Glutamatergic neuron (in vitro differentiated cells): ENCODE measurements at places on chromosomes 12 and 14. TPM values are rescaled to one million over a fixed set of nuclear protein-coding genes. Genes with fewer than 3 reads are reported as not detected.

RNASE3 gene
- total RNA-seq = not detected

DBX2 gene
- not detected for total RNA-seq

TMEM132D gene
- total RNA-seq = 16.5 TPM

APOF gene
- total RNA-seq = not detected

RPL10L gene
- total RNA-seq = not detected

KLHL28 gene
- 25.4 TPM for total RNA-seq

GON7 gene
- total RNA-seq = 6.5 TPM

ACOT6 gene
- total RNA-seq = not detected

SLC5A8 gene
- total RNA-seq = not detected

MAP1LC3B2 gene
- total RNA-seq = 4.4 TPM

KRT74 gene
- not detected for total RNA-seq

DNA sequence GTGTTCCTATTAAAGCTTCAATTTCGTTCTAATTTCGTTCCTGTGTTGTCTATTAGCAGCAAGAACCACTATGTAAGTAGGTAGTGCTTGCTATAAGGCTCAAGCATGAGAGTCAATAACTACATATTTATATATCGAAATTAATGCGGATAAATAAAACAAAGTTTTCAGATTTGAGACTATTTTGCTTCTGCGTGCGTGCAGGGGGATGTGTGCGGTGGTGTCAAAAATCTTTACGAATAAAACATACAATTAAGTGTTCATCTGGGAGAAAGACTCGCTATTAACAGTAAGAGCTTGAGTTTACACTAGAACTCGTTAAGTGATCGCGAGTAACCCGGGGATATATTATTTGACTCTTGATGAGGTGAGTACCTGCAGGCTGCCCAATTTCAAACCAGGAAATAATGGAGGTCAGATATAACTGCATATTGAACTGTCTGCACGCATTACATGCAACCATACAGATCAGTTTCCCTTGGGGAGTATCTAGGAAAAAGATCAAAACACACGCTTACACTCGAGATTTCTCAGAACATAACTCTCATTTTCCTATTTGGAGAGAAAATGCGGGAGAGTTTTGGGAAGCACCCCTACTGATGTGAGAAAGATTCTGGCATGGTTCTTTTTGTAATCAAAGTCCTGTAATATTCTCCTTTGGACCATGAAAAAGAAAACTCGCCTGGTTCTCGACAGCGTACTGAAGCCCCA is 813 bp downstream of the TWF1 start:
- no peak for DNase-seq

GRCh38 chr14:94768141-94768520 is 1.8 kb downstream of the GSC start:
- no peak for DNase-seq

- no peak for DNase-seq
These were observed 71.0 kb downstream of the PLEKHG3 start for GRCh38 chr14:64775081-64775777.

- no peak for DNase-seq
These were observed 7.7 kb downstream of the ZNF605 start for GRCh38 chr12:132948146-132949066.

- no peak for DNase-seq
These were observed 245.8 kb downstream of the C12orf75 start for GRCh38 chr12:105576261-105576660.

DNA sequence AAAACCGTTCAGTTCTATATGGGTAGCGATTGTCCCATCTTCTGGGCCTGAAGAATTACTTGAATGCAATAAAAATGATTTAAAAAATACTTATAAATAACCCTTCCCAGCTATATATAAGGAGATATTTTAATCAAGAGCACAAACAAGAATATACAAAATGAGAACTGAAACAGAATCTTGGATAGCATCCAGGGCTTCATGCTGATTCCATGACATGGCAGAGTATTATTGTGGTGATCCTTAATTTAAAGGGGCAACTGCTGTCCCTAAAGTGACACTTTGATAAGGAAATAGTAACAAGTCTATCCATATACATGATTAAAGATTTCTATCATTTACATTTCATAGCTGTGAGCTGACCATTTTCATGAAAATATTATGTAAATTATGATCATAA is 18.8 kb downstream of the WBP11 start:
- no peak for DNase-seq

DNA sequence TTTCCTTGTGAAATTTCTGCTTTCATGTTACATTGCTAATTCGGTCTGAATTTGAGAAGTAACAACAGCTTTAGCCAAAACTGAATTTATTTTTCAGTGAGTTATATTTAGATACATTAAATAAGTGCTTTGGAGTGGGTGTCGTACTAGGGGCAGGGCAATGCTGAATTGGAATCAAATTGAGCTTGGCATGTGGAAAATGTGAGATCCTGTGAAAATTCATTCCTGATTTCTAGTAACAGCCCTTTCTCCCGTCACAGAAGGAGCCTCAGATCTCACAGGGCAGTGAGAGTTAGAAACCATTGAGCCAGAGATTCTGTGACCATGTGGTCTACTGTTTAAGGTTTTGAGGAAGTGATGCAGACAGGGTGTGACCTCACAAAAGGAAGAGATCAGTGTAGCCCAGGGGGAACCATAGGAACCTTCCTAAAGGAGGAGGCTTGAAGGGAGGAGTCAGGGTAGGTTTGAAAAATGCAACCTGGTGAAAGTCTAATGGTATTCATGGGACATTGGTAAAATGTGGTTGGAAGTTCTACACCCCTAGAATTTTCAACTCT is 1136.8 kb downstream of the AACS start:
- no peak for DNase-seq

DNA sequence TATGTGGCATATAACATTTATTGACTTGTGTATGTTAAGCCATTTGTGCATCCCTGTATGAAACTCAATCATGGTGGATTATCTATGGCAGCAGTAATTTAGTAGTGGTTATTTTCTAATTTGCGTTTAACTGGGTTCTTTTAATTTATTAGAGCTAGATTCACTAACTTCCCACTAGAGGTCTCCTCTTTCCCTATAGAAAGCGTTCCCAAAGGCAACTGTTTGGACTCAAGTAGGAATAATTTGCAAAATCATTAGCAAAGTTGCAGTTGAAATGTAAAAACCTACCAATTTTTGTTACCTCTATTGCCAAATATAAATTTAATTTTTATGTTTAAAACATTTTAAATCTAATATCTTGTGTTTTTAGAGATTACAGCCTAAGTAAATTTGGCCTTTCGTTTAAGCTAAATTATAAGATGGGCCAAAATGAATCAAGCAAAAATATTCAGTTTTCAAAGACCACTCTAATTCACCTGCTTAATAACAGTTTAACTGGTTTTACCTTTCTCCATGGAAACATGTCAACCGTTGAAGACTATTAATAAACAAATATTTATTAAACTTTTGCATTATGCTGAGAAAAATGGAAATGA is 6.0 kb downstream of the DMAC2L start:
- DNase-seq = no peak

- no peak for DNase-seq
These were observed 411.2 kb downstream of the DAD1 start for GRCh38 chr14:22177870-22178269.

GRCh38 chr12:70843363-70843762 is 77.2 kb downstream of the PTPRR start:
- DNase-seq = no peak

- DNase-seq = no peak
These were observed 234.3 kb downstream of the DACT1 start for GRCh38 chr14:58872061-58872460.

DNA sequence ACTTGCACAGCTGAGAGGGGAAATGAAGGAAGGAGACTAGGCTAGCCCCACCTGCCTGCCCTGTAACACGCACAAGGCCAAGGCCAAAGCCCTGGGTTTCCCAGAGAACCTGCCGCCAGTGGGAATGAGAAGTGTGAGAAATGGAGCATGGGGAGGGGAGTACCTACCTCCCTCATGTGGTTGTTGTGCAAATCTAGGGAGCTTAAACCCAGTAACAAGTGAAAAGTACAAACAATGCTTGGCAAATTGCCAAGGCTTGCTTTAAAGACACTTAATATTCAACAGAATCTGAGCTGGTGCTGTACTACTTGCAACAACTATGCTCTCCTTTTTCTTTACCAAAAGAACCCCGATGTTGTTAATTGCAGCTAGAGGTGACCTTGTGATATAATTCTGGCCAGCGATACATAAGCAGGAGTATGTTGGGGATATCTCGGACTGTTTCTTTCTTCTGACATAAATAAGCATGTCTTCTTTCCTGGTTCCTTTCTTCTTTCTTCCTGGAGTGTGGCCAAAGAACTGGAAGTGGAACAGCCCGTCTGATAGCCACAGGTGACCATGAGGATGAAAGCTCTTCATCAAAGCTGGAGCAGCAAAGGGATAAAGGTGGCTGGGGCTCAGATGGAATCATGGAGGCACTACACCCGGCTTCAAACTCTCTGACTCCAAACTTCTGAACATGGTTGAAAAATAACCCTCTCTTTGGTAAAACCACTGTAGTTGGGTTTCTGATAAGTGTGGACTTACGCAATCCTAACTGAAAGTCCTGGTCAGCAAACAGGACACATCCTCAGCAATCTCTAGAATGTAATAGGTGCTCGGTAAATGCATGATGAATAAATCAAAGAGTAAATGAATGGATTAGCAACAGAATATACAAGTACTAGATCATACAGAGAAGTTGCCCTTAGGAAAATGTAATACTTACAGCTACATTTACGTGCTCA is 207.9 kb downstream of the NUAK1 start:
- DNase-seq = no peak

GRCh38 chr14:104873380-104874055 is 8.4 kb downstream of the CEP170B start:
- peak; percentile 14 for DNase-seq

- no peak for DNase-seq
These were observed 74.6 kb downstream of the STXBP6 start for GRCh38 chr14:24975393-24975792.

- DNase-seq = no peak
These were observed 436.2 kb downstream of the RAD51B start for GRCh38 chr14:68255693-68256178.

GRCh38 chr14:73058922-73059673 is 764 bp downstream of the RBM25 start:
- DNase-seq = no peak

GRCh38 chr12:88375306-88376305 is 204.7 kb downstream of the KITLG start:
- no peak for DNase-seq

DNA sequence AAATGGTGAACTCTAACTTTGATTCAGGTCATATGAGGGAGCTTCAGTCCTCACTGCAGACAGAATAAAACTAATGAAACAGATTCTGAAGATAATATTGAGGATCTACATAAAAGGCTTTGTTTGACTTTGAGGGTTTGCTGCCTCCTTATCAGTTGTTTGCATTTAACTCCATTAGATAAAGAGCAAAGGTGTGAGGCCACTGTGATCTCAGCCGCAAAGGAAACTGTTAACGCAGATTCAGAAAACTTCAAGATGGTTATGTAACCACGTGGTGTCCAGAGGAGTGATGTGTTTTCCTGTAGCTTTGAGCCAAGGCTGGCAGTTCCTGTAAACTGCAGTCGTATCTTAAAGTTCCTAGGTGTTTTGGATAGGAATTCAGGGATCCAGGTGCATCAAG is 67.8 kb downstream of the METTL25 start:
- no peak for DNase-seq

DNA sequence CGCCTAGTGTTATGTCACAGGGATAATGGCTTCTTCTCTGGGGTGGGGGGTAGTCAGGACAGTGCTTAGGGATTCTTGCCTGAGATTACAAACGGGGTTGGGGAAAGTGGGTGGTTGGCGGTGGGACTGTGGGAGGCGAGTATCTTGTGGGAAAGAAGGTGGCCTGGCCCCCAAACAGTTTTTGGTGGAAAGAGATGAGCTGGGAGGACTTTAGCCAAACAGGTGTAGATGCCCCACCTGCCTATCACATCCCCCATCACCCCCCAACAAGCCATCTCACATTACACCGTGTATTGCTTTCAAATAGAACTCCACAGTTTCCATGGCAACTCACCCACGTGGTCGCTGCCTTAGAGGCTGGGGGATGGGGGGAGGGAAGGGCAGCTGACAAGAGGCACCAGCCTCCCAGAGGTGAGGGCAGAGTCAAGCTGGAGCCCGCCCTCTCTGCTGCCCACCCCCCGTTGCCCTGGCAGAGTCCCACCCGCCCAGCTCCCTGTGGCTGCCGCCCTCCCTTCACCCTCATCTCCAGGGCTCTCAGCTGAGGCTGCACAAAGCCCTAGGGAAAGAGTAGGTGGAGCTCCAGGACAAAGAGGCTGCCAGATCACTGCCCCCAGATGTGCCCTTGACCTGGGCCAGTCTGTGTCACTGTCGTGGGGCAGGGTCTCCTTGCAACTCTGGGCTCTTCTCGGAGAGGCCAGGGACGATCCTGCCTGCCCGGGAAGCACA is 98.3 kb downstream of the LRRC74A start:
- peak; percentile 74 for DNase-seq

GRCh38 chr14:89918721-89919120 is 35.8 kb downstream of the EFCAB11 start:
- DNase-seq = no peak

DNA sequence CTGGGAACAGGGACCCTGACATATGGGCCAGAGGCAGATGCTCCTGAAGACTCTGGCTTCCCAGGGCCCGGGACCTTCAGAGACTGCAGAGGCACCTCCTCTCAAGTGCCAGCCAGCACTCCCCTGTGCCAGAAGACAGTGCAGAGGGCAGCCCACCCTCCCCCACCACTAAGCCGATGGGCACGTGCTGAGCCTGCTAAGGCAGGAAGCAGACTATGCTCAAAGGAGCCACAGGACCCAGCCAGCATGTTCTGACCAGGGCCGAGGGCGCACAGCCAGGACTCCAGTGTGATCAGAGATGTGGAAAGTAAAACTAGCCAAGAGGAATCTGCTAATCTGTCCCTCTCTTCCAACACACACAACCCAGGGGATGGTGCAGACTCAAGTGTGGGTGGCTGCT is 29.8 kb downstream of the DIO3 start:
- peak; percentile 6 for DNase-seq

GRCh38 chr12:51977320-51977753 is 25.8 kb downstream of the ACVR1B start:
- DNase-seq = no peak

GRCh38 chr12:54082397-54082892 is 28.8 kb downstream of the HOXC4 start:
- no peak for DNase-seq
